HepG2 (cell line): ENCODE measurements at places on chromosomes 2 and 18.

DNA sequence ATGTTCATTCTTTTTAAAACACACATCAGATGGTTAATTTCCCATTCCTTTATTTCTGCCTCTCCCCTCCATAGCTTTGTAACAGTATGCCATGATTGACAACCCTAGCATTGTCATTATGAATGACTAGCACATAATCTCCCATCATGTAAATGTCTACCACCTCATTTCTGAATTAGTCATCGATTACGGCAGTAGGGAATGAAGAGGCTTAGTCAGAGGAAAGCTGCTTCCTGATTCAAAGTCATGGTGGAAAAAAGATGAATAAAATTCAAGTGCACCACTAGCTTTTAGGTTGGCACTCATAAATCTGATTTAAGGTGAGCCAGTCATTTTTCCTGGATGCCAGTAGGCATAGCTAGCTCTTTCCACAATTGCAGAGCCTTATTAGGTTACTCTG is 19.1 kb upstream of the ACMSD start:
- no peak overlapping the region for H3K27ac ChIP-seq
- no peak overlapping the region for H3K4me3 ChIP-seq
- H3K27me3 ChIP-seq, result no peaks in the 10 kb centered on the region
- peaks cover 12% of the 10 kb centered on the region for H3K4me1 ChIP-seq
- DNase-seq, result no peak
- H3K36me3 ChIP-seq, result no peaks in the 10 kb centered on the region

- no peaks in the 10 kb centered on the region for H3K4me1 ChIP-seq
- H3K27ac ChIP-seq, result no peak overlapping the region
- H3K27me3 ChIP-seq, result no peaks in the 10 kb centered on the region
Observed at GRCh38 chr2:147331790-147332419, 512.9 kb upstream of the ACVR2A start.

DNA sequence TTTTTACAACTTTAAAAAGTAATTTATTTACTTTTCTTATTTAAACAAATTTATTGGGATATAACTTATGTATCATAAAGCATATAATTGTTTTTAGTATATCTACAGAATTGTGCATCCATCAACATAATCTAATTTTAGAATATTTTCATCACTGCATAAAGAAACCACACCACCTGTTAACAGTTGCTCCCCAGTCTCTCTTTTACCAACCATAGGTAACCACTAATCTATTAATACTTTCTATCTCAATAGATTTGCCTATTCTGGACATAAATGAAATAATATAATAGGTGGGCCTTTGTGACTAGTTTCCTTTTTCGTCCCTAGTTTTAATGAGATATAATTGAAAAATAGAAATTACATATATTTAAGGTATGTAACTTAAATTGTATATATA is 90.6 kb downstream of the ADAM23 start:
- H3K4me3 ChIP-seq, result no peak overlapping the region
- H3K27ac ChIP-seq, result no peak overlapping the region
- no peaks in the 10 kb centered on the region for H3K36me3 ChIP-seq
- DNase-seq, result no peak
- H3K27me3 ChIP-seq, result no peaks in the 10 kb centered on the region

DNA sequence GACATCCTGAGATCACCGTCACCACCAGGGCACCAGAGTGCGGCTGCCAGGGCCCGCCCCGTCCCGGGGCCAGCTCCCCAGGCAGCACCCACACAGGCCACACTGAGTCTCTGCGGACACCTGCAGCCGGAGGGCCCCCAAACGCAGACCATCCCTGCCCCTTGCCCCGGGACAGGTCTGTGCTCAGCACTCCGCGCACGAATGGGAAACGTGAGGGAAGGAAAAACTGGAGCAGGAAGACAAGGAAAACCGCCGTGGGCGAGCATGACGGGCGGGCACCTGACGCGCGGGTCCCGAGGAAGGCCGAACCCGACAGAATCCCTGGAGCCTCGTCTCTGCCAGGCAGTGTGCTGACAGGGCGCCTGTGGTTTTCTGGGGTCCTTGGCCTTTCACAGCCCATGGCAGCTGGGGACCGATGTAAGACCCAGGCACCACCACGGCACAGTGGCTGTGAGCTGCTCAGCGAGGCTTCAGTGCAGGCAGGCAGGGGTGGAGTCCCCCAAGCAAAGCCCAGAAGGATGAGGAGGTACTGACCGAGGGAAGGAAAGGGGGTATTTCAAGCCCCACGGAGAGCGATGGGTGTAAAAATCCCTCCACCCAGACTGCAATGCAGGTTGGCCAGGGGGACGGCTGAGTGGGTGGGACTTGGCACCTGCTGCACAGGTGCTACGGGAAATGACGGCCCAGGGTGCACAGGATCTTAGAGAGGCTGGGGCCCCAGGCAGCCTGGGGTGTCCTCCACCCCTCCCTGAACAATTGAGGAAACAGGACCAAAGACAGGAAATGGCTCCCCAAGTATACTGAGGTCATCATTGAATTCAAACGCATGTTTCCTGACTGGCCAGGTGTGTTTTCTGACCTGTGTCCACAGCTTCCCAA is 59.0 kb downstream of the PXDN start:
- no peak overlapping the region for H3K4me3 ChIP-seq
- DNase-seq, result no peak
- H3K36me3 ChIP-seq, result no peaks in the 10 kb centered on the region

- no peaks in the 10 kb centered on the region for H3K27me3 ChIP-seq
- no peak overlapping the region for H3K4me3 ChIP-seq
- no peak for DNase-seq
- H3K36me3 ChIP-seq, result no peaks in the 10 kb centered on the region
- no peaks in the 10 kb centered on the region for H3K4me1 ChIP-seq
Observed at GRCh38 chr2:59237311-59237710, 996.2 kb upstream of the FANCL start.

DNA sequence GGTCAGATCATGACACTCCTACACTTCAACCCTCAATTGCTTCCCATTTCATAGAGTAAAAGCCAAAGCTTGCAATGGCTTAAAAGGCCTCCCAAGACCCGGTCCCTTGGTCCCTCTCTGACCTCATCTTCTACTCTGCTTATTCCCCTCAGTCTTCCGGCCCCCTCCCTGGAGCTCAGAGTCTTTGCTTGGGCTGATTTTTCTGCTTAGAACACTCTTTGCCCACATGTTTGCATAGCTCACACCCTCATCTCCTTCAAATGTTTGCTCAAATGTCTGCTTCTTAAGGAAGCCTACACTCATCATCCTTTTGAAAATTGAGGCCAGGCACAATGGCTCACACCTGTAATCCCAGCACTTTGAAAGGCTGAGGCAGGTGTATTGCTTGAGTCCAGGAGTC is 65.6 kb upstream of the CAPN13 start:
- no peak overlapping the region for H3K27ac ChIP-seq
- no peak for DNase-seq
- H3K27me3 ChIP-seq, result no peaks in the 10 kb centered on the region
- no peak overlapping the region for H3K4me3 ChIP-seq

GRCh38 chr2:101120124-101120996 is 30.8 kb downstream of the TBC1D8 start:
- DNase-seq, result peak; percentile 98
- H3K27me3 ChIP-seq, result no peaks in the 10 kb centered on the region
- peaks cover 5% of the 10 kb centered on the region for H3K36me3 ChIP-seq
- H3K27ac ChIP-seq, result peak overlapping the region; percentile 79

DNA sequence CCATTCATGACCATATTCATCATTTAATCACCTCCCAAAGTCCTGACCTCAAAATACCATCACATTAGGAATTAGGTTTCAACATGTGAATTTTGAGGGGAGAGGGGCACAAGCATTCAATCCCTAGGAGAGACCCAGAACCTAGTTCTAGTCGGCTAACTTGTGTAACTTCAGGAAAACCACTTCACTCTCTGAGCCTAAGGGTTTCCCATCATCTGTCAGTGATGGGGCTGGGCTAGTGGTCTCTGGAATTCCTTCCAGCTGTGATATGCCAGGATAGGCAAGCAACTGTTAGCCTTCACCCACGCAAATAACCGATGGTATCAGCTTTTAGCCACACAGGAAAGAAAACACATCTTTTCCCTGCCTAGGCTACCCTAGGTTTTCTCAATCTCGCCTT is 52.5 kb upstream of the MEX3C start:
- no peaks in the 10 kb centered on the region for H3K36me3 ChIP-seq
- H3K4me1 ChIP-seq, result peaks cover 25% of the 10 kb centered on the region
- no peaks in the 10 kb centered on the region for H3K27me3 ChIP-seq
- DNase-seq, result no peak

GRCh38 chr2:177651833-177652232 is 259.3 kb downstream of the AGPS start:
- no peaks in the 10 kb centered on the region for H3K4me1 ChIP-seq
- H3K4me3 ChIP-seq, result no peak overlapping the region
- peaks cover 7% of the 10 kb centered on the region; the same call in 1 of the 3 replicates for H3K27me3 ChIP-seq
- no peaks in the 10 kb centered on the region for H3K36me3 ChIP-seq
- DNase-seq, result no peak

- H3K27ac ChIP-seq, result no peak overlapping the region
- H3K4me3 ChIP-seq, result no peak overlapping the region
- no peaks in the 10 kb centered on the region for H3K4me1 ChIP-seq
- no peaks in the 10 kb centered on the region for H3K36me3 ChIP-seq
- DNase-seq, result no peak
Observed at GRCh38 chr2:26706093-26706492, 13.6 kb downstream of the KCNK3 start.

- H3K27me3 ChIP-seq, result no peaks in the 10 kb centered on the region
- peak; percentile 3 for DNase-seq
- H3K36me3 ChIP-seq, result no peaks in the 10 kb centered on the region
- H3K4me1 ChIP-seq, result no peaks in the 10 kb centered on the region
- H3K4me3 ChIP-seq, result no peak overlapping the region
Observed at GRCh38 chr2:12931186-12931844, 214.6 kb downstream of the TRIB2 start.

- no peaks in the 10 kb centered on the region for H3K4me1 ChIP-seq
- no peak overlapping the region for H3K4me3 ChIP-seq
- no peaks in the 10 kb centered on the region for H3K27me3 ChIP-seq
- no peak for DNase-seq
- H3K27ac ChIP-seq, result no peak overlapping the region
Observed at GRCh38 chr18:46257366-46257765, 153.2 kb downstream of the HAUS1 start.

DNA sequence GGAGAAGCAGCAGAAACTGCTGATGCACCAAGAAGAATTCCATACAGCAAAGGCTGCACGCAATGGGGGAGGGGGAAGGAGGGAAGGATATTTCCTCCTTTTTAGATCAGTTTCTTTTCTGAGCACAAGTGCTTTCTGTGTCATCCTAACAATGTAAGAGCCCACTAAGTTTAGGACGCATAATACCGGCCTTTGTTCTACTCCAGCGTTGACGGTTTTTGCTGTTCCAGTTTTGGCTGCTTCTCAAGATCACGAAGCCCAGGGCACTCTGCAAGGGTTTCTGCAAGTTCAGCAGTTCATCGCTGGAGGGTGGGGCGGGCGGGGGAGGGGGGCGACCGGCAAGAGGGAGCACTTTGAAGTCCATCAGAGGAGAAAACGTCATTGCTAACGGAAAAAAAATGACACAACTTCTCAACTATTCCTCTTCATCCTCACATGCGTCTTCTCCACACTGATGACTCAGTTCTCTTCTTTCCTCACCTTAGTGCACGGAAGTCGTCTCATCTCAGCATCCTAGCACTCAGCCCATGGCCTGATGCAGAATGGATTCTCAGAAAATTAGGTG is 8.7 kb downstream of the FAM178B start:
- no peak overlapping the region for H3K27ac ChIP-seq
- peaks cover 14% of the 10 kb centered on the region; the same call in 2 of the 3 replicates for H3K27me3 ChIP-seq
- no peaks in the 10 kb centered on the region for H3K36me3 ChIP-seq
- H3K4me3 ChIP-seq, result no peak overlapping the region
- H3K4me1 ChIP-seq, result peaks cover 5% of the 10 kb centered on the region; the same call in 1 of the 2 replicates
